ENCODE measurements at places on chromosomes 12 and 14.
A peak's percentile ranks its signal among the peaks of the same experiment; 100 is the strongest.

- no peak for DNase-seq
These were observed 1131.0 kb downstream of the AACS start for GRCh38 chr12:126196263-126196662.

DNA sequence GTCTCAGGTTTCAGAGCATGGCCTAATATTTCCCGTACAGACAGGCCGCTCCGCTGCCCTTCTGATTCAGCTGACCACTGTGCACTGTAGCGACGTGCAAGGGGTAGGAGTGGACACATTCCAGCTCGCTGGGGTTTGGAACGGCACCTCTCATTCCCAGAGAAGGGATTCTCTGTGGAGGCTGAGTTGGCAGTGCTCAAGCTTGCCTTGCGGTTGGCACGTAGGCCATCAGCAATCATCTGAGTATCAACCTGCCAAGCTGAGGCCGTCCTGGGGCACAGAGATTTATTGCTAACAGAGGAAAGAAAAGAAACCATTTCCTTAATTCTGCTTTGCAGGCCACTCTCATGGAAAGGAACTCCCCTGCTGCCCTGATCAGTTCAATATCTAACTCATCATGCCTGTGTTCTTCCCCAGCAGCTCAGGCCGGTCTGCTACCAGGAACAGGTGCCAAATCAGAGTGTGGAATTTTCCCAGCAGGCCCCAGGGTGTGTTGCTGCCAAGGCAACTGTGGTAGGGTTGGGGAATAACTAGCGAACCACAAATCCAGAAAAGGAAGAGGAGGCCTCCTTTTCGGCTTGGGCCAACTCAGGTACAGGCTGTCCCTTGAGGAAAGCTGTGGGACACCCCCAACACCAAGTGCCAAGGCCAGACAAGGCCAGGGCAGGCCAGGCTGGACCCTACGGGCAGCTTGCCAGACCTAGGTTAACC lies 92.5 kb downstream of the SSPN start:
- DNase-seq = no peak

DNA sequence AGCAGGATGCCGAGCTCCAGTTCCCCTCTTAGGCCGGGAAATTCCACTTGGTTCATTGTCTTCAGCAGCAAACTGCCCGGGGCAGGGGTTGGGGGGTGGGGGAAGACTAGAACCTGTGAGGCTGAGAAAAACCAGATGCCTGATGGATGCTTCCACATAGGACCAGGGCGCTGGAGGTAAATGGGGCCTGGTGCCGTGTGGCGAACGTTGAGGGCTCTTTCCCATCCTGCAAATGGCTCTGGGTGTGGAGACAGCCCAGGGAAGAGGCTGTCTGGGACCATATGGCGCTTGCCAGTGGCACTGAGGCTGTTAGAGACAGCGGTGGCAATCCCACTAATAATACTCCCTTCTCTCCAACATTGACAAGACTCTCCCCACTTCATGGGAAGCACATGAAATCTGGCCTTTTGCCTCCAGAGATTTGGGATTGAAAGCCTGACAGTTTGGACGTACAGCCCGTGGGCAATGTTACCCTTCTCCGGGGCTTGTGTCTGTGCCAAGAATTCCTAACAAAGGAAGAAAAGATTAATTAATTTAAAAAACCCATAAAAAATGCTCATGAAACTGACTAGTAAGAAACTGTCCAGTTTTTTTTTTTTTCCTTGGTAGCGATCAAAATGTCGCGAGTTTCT lies 44.5 kb downstream of the MAP1LC3B2 start:
- DNase-seq = no peak

DNA sequence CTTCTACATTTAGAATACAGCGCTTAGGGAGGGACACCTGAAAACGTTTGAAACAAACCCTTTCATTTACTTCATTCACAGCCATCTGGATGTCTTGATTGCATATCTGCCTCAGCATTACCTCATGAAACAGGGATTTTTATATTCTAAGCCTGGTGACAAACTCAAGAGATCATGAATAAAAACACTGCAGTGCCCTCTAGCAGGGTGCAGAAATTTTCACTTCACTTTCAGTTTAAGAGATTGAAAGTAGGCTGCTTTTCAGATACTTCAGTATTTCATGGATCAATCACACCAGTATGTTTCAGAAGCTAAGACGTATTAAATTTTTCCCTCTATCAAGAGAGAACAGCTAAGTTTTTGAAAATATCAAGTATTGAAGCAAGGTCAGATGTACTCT lies 467.8 kb downstream of the MDGA2 start:
- no peak for DNase-seq

- no peak for DNase-seq
These were observed 473.3 kb upstream of the DCN start for GRCh38 chr12:91655966-91656365.

DNA sequence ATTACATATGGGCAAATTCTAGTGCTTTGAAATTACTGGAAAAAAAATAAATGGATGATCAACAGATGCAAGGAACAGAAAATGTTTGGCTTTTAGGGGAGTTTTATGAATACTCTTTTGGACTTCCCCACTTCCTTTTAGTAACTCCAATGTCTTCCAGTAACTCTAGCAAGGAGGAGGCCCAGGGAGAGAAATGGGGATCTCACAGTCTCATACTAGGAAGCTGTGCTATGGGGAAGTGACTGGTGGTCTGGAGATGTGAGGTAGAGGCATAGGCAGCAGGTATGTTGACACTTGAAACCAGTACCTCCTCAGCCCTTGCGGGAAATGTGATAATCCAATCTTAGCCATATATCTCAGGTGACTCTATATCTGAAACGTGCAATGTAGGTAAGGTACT lies 68.1 kb downstream of the CRADD start:
- DNase-seq = no peak

DNA sequence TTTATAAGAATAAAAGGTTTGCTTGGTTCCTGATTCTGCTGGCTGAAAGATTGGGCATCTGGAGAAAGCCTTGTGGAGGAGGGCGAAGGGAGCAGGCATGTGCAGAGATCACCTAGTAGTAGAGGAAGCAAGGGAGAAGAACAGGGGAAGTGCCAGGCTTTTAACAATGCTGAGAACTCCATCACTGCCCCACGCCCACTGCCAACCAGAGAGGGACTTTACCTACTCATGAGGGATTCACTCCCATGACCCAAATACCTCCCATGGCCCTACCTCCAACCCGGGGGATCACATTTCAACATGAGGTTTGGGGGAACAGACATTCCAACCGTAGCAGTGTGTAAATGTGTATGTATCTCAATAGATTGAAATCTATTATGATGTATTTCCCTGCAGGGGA lies 360.3 kb downstream of the GLT1D1 start:
- no peak for DNase-seq

- DNase-seq = no peak
These were observed 41.8 kb downstream of the KIAA0586 start for GRCh38 chr14:58469309-58469708.

GRCh38 chr12:56469007-56469930 lies 891 bp downstream of the SPRYD4 start:
- no peak for DNase-seq

- no peak for DNase-seq
These were observed 248.0 kb upstream of the FLRT2 start for GRCh38 chr14:85281921-85282320.

DNA sequence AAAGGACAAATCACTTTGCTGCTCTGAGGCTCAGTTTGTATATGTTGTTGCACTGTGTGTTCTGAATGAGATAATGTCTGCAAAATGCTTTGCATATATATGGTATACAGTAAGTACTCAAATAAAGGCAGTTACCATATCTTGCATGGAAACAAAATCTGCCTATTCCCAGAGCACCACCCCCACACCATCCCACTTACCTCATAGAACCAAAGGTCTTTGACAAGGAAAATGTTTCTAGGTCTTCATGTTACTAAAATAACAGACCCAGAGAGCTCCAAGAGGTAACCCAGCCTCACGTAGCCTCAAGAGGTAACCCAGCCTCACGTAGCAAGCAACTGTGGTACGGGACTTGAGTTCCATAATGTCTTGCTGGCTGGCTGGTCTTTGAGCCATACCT lies 71.6 kb upstream of the CMKLR1 start:
- DNase-seq = no peak

DNA sequence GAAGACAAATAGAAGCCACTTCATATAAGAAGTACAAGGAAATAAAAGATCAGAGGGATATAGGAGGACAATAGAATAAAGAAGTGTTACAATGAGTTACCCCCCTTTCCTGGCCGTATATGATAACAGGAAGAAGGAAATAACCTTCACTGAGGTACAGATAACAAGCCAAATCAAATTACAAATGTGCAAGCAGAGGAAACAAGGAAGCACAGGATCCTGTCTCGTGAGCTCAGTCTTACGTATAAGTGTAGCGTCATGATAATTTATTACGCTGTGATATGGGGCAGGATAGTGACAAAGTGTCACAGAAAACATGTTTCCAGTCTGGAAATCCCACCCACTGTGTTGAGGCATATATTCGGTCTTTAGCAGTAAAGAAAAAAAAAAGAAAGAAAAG lies 26.5 kb downstream of the CRACR2A start:
- no peak for DNase-seq

- DNase-seq = no peak
These were observed 63.7 kb downstream of the CCDC60 start for GRCh38 chr12:119398190-119398589.

GRCh38 chr12:127393896-127394295 lies 873.1 kb upstream of the TMEM132C start:
- DNase-seq = no peak

GRCh38 chr14:105219753-105220152 lies 28.6 kb upstream of the BTBD6 start:
- DNase-seq = no peak

GRCh38 chr12:87687362-87687761 lies 341.8 kb downstream of the C12orf50 start:
- DNase-seq = no peak

DNA sequence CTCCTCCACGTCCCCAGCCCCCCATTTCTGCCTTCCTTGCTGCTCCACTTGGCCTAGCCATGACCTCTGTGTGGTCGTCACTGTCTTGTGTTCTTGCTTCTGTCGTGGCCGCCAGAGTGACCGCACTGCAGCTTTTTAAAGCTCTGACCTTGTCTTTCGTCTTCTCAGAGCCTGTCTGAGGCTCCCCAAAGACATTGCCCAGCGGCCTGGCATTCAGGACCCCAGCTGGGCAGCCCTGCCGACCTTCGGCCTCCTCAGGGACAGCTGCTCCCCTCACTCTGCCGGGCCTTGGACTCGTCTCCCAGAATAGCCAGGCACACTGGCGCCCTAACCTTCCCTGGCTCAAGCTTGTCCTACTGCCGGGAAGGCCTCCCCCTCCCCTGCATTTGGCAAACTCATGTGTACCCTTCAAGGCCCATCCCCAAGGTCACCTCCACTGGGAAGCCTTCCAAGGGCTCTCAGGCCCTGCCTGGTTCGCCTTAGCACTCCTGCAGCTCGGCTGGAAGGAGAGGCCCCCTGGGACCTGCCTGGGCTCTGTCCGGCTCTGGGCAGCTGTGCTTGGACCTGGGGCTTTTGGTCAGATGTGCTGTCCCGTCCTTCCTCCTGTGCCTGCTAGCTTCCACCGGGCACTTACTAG lies 15.7 kb upstream of the DLK1 start:
- no peak for DNase-seq

DNA sequence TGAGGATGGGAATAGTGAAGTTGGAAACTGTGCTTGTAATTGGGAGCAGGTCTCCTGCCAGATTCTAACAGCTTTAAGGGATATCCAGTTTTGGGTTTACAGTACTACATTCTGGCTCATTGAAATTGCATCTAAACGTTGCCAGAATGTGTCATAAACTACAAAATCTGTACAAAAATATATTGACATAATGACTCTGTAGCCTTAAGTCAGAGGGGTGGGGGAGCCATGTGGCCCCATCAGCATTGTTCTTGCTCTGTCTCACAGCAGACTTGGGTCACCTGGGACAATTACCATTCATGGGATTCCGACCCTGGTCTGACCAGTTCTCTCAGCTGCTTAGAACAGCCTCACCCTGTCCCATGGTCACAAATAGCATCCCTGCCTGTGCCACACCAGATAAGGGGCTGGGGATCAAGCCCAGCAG lies 43.3 kb upstream of the MED13L start:
- DNase-seq = no peak

DNA sequence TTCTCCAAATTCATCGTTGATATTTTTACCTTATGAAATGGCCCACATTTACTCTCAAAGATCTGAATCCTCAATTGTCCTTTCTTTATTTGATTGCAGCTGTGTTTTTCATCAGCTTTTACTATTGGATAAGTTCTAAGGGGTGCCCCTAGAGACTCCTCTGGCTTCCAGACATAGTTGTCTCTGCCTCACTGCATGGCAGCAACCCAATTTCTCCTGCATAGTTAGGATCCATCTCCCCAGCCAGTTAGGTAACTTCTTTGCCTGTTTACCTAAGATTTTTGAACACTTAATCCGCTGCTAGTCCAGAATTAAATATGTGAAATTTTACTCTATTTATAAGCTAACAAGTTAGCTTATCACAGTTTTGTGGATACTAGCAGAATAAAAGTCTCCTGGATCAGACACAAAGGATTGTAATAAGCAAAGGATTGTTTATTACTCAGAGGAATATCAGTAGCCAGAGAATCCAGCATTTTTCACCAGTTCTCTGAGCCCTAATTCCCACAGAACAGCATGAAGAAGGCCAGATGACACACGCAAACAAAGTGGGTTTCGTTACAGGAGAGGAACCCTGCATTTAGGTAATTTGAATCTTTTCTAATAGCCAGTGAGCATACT lies 101.1 kb downstream of the BBS10 start:
- no peak for DNase-seq

GRCh38 chr12:76144245-76144549 lies 59.7 kb upstream of the NAP1L1 start:
- peak; percentile 18 for DNase-seq

- no peak for DNase-seq
These were observed 70.3 kb downstream of the SPPL3 start for GRCh38 chr12:120833849-120834248.

DNA sequence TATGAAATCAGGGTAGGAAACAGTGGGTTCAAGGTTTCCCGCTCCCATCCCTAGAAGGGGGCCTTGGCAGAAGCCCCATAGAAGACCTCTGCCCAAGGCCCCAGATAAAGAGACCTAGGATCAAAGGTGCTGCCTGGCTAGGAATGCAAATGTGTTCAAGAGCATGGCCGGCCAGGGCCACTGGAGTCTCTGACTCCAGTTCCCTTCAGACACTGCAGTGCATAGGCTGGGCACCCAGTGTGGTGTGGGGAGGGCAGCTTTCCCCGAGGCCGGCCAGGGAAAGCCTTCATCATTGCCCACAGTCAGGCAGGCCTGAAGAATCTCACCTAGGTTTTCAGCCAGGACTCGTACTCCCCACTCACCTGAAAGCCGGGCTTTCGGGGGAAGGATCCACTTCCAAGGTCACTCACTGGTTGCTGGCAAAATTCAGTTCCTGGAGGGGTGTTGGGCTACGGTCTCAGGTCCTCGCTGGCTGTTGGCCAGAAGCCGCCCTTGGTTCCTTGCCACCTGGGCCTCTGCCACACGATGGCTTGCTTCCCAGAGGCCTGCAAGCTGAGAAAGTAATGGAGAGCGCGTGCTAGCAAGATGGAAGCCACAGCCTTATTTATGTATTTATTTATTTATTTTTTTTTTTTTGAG lies 9.7 kb upstream of the PEBP1 start:
- no peak for DNase-seq

- no peak for DNase-seq
These were observed 507.5 kb downstream of the NAV3 start for GRCh38 chr12:78338054-78338785.
